ENCODE measurements at places on chromosomes 4 and X.

DNA sequence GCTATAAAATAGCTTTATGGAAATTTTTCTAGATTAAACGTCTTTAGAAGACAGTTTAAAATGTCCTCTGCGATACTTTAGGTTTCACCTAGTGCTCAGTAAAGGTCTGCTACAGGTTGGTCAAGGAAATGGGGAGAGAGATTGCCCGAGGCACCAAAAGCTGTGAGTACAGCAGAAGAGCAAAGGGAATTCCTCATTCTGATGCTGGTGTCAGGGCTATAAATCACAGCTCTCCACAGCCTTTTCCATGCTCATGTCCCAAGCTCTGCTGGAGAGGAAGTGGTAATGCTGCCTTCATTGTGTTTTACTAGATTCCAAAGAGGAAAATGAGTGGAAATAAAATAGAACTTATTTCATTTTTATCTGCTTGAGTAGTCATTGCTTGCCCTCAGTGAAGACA, 2060.4 kb downstream of the ARAP2 start:
- no peak for DNase-seq

- no peak for DNase-seq
These were observed 142.1 kb downstream of the CPEB2 start for GRCh38 chr4:15144249-15144966.

GRCh38 chr4:5470318-5471198, 237.8 kb downstream of the EVC2 start:
- no peak for DNase-seq

DNA sequence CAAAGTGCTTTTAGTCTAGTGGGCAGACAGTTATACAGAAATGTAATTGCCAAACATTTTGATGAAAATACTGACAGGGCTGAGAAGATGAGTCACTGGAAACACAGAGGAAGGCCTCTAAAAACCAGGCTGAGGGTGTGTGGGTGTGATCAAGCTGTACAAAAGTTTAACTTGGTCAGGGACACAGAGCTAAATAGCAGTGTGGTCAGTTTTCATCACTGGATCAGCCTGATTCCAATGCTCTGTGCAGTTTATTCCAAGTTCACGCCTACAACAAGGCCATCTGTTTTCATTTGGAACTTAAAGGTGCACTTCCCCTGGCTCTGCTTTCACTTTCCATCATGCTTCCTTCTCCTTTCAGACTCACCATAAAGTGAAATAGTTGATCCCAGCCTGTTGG, 10.6 kb downstream of the CENPVL3 start:
- DNase-seq: no peak

DNA sequence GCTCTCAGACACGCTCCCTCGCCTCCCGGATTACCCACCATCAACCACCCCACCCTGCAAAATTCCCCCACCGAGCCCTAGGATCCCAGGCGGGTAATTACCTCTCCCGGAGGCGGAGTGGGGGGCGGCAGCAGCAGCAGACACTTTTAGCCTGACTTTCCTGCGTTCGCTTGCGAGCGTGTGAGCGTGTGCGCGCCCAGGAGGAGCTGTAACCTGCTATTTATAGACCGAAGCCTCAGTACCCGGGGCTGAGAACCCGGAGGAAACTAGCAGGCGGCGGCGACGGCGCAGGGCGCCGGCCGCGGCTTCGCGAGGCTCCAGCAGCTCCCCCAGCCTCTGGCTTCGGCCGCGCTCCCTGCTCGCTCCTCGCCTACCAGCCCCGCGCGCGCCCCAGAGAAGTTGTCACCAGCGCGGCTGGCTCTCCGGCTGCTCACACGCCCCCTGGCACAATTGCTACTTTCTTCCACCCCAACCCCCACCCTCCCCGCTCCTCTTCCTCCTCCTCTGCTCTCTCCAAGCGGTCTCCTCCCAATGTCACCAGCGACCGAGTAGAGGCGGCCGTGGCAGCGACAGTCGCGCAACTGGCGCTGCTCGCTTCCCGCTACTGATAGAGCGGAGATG, at the start of gene INPP4B:
INPP4B (minus strand) TSS at position 194 of the 621 bp plus-strand sequence.
- DNase-seq: peak; percentile 54

- no peak for DNase-seq
These were observed 672 bp upstream of the NAT8L start for GRCh38 chr4:2058264-2059045.

GRCh38 chr4:183773790-183774189, 114.7 kb downstream of the TRAPPC11 start:
- no peak for DNase-seq

GRCh38 chrX:20527558-20528011, 260.9 kb upstream of the RPS6KA3 start:
- DNase-seq: no peak

- no peak for DNase-seq
These were observed 59.0 kb upstream of the AFF2 start for GRCh38 chrX:148441387-148441786.

DNA sequence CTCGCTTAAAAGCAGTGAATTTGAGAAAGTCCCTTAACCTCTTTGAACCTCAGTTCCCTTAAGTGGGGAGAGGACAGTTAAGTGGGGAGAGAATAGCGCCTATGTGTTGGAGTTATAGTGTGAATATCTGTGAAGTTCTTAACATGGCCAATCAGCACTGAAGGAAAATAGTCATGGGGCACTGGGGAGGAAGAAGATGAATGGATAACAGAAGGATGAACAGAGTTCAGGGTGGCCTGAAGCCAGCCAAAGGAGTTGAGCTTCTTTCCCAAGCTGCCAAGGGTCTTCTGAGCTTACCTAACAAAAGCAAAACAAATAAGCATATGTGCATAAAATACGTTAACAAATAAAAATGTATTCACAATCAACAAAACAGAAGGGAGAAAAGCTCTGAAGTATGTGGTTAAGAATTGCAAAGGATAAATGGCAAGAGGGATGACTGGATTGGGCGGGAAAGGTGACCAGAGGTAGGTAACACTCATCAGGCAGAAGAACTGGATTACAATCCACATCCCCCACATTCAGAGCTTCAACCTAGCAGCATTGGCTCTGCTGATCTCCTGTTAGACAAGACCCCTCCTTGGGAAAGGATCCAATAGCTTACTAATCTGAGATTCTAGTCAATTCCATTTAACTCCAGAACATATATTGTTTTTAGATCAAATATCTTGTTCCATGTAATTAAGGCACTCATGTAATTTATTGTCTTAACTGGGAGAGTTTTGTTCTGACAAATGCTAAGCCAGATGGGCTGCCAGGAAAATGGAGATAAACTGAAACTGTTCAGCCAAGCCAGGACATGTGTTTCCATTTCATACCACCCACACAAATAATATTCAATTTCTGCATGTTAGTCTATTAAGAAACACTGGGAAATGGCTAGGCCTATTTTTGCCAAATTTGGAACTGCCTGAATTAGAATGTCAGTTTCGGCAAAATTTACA, 221.2 kb downstream of the LDB2 start:
- DNase-seq: no peak

Measured in stimulated activated CD4-positive, alpha-beta T cell treated with anti-CD3 and anti-CD28 coated beads, Interleukin-4, amount 100 ng/mL, for 4 hours (primary cell).